Left ventricle myocardium superior (tissue), 1 donor: ENCODE measurements at places on chromosomes 4 and X. TPM values are rescaled to one million over a fixed set of nuclear protein-coding genes. Genes with fewer than 3 reads are reported as not detected.

EXOSC9 gene
- total RNA-seq = 9.4 TPM

CENPVL1 gene
- not detected for total RNA-seq

CT83 gene
- not detected for total RNA-seq

PAGE2B gene
- not detected for total RNA-seq

SYTL4 gene
- 2.6 TPM for total RNA-seq

IBSP gene
- total RNA-seq = not detected

SLC26A1 gene
- not detected for total RNA-seq

PROM1 gene
- 3.2 TPM for total RNA-seq
